GM03348 (cell line): ENCODE measurements at places on chromosomes 11 and 22.

- DNase-seq = no peak
These were observed 84.9 kb downstream of the C11orf91 start for GRCh38 chr11:33615751-33616150.

GRCh38 chr11:11163236-11163635 lies 189.8 kb downstream of the CSNK2A3 start:
- peak; percentile 19 for DNase-seq

- DNase-seq = no peak
These were observed at the start of gene KDM4E for GRCh38 chr11:95024958-95025357. Gene KDM4E, plus strand, starts transcription at chr11:95025258. Its CDS starts 300 bp downstream, at chr11:95025558.

DNA sequence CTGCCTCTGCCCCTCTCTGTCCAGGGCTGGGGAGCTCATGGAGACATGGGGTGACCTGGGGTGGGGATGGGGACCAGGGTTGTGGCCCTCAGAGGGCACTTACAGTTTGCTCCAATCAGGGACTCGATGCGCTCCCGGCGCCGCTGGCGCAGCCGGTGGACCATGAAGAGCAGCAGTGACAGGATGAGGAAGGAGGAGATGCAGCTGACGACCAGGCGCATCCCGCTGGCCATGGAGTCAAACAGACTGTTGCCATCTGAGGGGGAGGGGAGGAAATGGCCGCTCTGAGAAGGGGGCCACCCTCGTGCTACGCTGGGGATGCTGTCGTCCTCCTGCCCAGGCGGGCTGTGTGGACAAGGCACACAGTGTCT lies 80.5 kb downstream of the DGCR2 start:
- no peak for DNase-seq

DNA sequence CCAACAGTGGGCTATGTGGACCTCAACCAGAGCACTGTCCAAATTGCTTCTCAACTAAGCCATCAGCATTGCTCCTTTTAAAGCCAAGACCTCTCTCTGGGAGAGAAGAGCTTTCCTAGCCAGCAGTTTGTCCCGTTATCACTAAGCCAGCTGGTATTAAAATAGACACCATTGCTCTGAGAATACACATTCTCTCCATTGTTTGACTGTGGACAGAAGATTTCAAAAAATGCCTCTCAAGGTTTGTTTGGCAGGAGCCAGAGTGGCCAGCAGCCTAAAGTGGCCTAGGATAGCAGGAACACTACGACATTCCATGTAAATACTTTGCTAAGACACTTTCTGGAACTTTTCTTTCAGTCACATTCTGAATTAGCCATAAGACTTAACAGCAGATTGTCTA lies 41.3 kb downstream of the EIF4ENIF1 start:
- DNase-seq = no peak

DNA sequence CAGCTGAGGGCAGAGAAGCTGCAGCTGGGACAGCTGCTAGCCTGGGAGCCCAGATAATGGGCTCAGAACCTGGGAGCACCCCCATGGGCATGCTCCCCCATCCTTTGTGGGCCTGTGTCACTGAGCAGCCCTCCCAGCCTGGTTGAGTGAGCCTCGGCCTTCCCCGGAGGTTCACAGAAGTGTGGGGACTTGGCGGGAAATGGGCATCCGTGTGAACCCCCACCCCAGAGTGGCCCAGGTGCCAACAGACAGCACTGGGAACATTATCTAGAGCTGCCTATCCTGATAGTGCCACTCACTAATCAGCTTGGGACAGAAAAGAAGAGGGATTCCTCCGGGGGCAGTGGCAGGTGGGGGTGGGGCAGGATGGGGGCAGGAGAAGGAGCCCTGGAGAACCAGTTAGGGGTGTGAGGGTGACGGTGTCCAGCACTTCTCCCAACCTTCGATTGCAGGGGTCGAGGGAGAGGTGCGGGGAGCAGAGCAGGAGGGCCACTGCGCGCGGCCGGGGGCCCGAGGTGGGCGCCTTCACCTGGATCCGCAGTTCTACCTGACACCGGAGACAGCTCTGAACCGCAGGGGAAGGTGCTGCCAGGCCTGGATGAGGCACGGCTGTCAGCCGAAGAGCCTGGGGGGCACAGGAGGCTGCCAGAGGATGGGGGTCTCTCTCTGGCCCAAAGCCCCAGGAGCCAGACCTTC lies 33.1 kb downstream of the FLRT1 start:
- no peak for DNase-seq

GRCh38 chr11:30855383-30856006 lies 269.3 kb upstream of the MPPED2 start:
- DNase-seq = peak; percentile 28

GRCh38 chr22:29797351-29797750 lies 30.2 kb downstream of the UQCR10 start:
- no peak for DNase-seq

DNA sequence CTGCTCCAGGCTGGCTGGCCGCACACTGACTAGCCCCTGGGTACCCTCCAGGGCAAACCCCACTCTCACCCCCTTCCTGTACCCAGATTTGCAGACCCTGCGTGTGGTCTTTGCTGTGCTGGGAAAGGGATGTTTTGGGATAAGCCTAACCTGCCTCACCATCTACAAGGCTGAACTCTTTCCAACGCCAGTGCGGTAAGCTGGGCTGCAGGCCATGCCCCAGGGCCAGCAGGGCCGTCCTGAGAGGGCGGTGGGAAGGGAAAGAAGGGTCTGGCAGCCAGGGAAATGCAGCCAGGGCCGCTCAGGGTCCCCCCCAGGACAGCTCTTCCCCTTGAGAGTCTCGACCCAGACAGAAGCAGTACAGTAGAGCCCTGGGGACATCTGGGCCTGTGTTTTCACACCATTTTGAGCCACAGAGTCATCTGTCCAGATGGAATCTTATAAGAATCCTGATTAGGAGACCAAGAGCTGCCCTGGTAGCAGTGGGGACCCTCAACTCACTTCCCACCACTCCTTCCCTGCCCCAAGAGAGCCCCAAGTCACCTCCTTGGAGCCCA lies 22.4 kb upstream of the SLC22A12 start:
- DNase-seq = no peak

GRCh38 chr11:2662024-2662312 lies 37.8 kb downstream of the KCNQ1OT1 start:
- no peak for DNase-seq

GRCh38 chr11:2139621-2140337 lies 590 bp upstream of the IGF2 start:
- DNase-seq = no peak

GRCh38 chr11:92411431-92411830 lies 186.8 kb downstream of the FAT3 start:
- DNase-seq = no peak

GRCh38 chr11:35623621-35624168 lies 5.4 kb downstream of the FJX1 start:
- DNase-seq = no peak

GRCh38 chr22:32232191-32232830 lies 22.8 kb downstream of the SLC5A4 start:
- no peak for DNase-seq
